ENCODE measurements at places on chromosomes 7 and 10. TPM values are rescaled to one million over a fixed set of nuclear protein-coding genes. Genes with fewer than 3 reads are reported as not detected.

GRCh38 chr7:82945056-82945455 is 217.6 kb downstream of the PCLO start:
- no peak for DNase-seq
- no peak overlapping the region for H3K27ac ChIP-seq
- no peaks in the 10 kb centered on the region for H3K4me1 ChIP-seq
- no peaks in the 10 kb centered on the region for H3K36me3 ChIP-seq
- H3K27me3 ChIP-seq, result no peaks in the 10 kb centered on the region
- no peak overlapping the region for H3K4me3 ChIP-seq

GRCh38 chr10:14415676-14416307 is 85.1 kb upstream of the FRMD4A start:
- DNase-seq, result no peak
- no peaks in the 10 kb centered on the region for H3K27me3 ChIP-seq
- no peaks in the 10 kb centered on the region for H3K4me1 ChIP-seq
- H3K36me3 ChIP-seq, result no peaks in the 10 kb centered on the region
- H3K27ac ChIP-seq, result no peak overlapping the region

DNA sequence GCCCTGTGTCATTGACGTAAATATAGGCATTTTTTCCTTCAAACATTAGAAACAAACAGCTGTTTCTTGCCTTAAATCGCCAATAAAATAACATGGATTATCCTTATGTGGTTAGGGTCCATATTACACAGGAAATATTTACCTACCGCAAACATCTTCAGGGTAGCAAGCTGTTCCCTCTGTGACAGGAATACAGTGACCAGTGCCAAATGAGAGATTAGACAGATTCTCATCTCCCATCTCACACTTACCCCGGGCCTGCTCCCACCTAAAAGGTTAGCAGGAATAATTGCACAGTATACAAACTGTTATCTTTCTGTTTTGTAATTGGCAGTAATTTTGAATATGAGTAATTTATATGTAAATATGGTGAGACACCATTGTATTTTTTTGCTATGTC is 16.5 kb downstream of the MKI67 start:
- DNase-seq, result no peak
- H3K27ac ChIP-seq, result no peak overlapping the region
- H3K36me3 ChIP-seq, result peaks cover 78% of the 10 kb centered on the region
- no peaks in the 10 kb centered on the region for H3K4me1 ChIP-seq
- H3K4me3 ChIP-seq, result no peak overlapping the region
- H3K27me3 ChIP-seq, result no peaks in the 10 kb centered on the region

DNA sequence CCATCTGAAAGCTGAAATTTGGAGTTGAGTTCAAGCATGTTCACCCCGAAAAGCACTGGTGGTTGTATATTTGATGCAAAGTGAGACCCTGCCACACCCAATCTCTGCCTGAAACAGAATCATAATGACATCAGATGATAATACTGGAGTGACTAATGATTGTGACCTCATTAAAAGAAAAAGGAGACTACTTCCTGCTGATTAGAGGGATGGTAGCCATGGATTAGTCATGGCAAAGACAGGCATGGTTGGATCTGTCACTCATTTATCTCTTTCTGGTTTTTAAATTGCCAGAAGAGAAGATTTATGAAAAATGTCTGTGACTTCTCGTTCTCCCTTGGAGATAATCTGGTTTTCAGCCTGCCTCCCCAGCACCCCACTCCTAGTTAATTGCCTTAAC is 101.2 kb downstream of the BAMBI start:
- H3K4me1 ChIP-seq, result no peaks in the 10 kb centered on the region
- H3K4me3 ChIP-seq, result no peak overlapping the region
- H3K36me3 ChIP-seq, result no peaks in the 10 kb centered on the region
- no peak overlapping the region for H3K27ac ChIP-seq

DNA sequence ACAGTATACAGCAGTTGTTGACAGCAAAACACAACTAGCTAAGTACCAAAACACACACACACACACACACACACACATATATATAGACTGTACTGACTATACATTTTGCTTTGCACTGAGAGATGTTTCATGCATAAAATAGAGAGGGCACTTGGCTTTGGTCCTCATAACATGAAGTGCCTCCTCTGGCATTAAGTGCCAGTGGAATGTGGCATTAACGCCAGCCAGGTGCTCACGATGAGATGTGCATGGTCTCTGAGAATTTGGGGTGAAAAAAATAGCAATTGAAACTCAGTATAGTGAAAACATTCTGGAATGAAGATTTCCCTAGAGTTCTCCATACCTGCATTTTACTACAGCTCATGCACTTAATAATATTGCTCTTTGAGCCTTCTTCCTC is 70.0 kb upstream of the INSYN2A start:
- peaks cover 3% of the 10 kb centered on the region for H3K36me3 ChIP-seq
- H3K4me3 ChIP-seq, result no peak overlapping the region
- no peak overlapping the region for H3K27ac ChIP-seq
- no peaks in the 10 kb centered on the region for H3K27me3 ChIP-seq
- no peaks in the 10 kb centered on the region for H3K4me1 ChIP-seq

GRCh38 chr10:29239569-29240472 is 49.0 kb upstream of the LYZL1 start:
- H3K4me1 ChIP-seq, result peaks cover 2% of the 10 kb centered on the region
- DNase-seq, result no peak
- no peaks in the 10 kb centered on the region for H3K27me3 ChIP-seq
- no peak overlapping the region for H3K27ac ChIP-seq

MASTL gene
- 8.7 TPM for total RNA-seq

GRCh38 chr7:74029991-74030415 is 2.0 kb downstream of the ELN start:
- H3K4me1 ChIP-seq, result peaks cover 85% of the 10 kb centered on the region
- DNase-seq, result peak; percentile 49
- H3K36me3 ChIP-seq, result peaks cover under 1% of the 10 kb centered on the region

- H3K36me3 ChIP-seq, result no peaks in the 10 kb centered on the region
- H3K4me1 ChIP-seq, result no peaks in the 10 kb centered on the region
- H3K27me3 ChIP-seq, result peaks cover 15% of the 10 kb centered on the region
These were observed 31.8 kb upstream of the NKX6-2 start for GRCh38 chr10:132817701-132818211.

DNA sequence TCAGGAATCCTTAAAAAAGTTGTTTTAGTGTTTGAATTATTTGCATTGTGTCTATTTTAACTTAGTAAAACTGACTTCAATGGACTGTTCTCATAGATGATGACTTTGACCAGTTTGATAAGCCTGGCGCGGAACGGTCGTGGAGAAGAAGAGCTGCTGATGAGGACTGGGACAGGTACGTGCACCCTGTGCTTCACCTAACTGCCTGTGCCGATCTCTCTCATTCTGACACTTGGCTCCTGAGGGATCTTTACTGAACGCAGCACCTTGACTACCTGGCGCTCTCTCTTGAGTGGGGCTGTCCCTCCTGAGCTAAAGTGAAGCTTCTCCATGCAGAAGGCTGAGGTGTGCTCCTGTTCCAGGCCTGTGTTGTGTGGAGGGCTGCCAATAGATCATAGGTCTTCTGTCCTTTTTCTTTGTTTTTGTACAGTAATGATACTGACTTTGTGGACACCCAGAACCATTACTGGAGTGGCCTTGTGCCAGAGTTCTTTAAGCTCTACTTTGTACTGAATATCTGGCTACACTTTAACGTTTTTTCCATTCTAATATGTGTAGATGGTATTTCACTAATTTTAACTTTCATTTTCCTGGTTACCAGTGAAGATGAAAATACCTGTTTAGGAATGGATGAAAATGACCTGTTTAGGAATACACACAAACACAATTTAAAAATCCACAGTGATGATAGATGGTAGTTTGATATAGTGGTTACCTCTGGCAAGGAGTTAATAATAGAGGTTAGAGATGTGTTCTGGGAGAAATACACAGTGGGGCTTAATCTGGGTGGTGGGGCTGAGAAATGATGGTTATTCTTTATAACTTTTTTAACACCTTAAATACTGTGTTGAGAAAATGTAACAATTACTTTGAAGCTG is 20.9 kb downstream of the RBM33 start:
- no peaks in the 10 kb centered on the region for H3K27me3 ChIP-seq
- no peaks in the 10 kb centered on the region for H3K36me3 ChIP-seq
- DNase-seq, result no peak
- H3K4me3 ChIP-seq, result no peak overlapping the region
- H3K4me1 ChIP-seq, result peaks cover 6% of the 10 kb centered on the region

- no peak overlapping the region for H3K4me3 ChIP-seq
- peaks cover 12% of the 10 kb centered on the region for H3K27me3 ChIP-seq
- H3K27ac ChIP-seq, result no peak overlapping the region
- H3K36me3 ChIP-seq, result no peaks in the 10 kb centered on the region
- peaks cover 29% of the 10 kb centered on the region for H3K4me1 ChIP-seq
These were observed 54.1 kb downstream of the FOXL3 start for GRCh38 chr7:343864-344607.

SLC29A4 gene
- 18.5 TPM for total RNA-seq

DNA sequence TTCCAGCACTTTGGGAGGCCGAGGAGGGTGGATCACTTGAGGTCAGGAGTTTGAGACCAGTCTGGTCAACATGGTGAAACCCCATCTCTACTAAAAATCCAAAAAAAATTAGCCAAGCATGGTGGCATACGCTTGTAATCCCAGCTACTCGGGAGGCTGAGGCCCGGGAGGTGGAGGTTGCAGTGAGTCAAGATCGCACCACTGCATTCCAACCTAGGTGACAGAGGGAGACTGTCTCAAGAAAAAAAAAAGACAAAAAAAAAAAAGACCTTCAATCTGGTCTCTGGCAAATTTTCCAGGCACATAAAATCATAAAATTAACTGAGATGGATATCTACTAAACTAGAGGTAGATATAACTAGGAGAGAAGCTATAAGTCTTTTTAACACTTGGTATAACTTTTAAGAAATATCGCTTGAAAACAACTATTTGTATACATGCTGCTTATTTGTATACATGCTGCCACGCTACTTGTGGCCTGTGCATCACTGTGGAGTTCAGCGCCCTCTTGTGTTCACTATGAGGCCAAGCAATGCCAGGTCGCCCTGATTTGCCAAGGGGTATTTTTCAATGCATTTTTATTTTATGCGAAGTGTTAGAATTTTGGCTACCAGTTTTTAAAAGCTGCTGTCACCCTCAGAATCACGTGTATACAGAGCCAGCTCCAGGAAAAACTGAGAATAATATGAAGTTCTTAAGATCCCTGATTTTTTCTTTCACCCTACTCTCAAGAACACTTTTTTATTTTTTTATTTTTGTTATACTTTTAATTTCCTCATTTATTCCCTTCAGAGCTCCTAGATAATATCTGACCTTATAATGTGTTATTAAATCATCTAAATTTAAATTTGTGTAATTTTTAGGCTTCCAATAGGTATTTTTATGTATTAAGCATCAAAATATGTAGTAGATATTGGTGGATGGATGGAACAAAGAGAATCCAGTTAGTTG is 26.7 kb downstream of the CYCS start:
- peak; percentile 47 for DNase-seq
- no peak overlapping the region for H3K4me3 ChIP-seq
- no peaks in the 10 kb centered on the region for H3K36me3 ChIP-seq
- H3K27me3 ChIP-seq, result no peaks in the 10 kb centered on the region
- H3K27ac ChIP-seq, result no peak overlapping the region
- no peaks in the 10 kb centered on the region for H3K4me1 ChIP-seq

DNA sequence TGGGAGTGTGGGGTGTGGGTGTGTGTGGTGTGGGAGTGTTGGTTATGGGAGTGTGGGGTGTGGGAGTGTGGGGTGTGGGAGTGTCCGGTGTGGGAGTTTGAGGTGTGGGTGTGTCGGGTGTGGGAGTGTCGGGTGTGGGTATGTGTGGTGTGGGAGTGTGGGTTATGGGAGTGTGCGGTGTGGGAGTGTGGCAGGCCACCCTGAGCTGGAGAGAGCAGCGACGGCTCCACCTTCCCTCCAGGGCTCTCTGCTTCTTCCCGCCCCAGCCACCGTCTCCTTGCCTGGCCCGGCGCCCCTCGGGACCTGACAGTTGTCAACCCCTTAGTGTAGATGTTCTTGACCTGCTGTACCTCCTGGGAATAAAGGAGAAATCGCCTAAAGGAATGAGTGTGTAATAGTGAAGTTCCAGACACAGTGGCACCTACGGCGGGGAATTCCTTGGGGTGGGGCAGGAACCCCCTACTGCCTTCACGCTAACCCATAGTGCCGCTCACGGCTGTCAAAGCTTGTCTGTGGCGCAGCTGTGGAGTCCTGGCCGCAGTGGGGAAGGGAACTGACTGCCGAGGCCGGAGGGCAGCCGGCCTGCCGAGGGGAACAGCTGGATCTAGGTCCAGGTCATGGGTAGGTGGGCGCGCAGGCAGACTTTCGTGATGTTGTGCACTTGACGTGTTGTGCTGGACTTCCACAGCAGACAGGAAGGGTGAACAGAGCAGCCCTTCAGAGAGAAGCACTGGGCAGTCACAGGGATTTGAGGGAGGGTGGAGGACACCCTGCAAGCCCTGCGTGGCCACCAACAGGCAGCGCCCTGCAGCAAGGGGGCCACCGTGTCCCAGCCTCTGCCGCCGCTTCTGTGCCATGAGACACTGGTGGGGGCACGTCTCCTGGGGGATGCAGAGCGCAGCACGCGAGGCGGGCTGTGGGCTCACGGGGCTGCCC is 49.0 kb upstream of the EN2 start:
- DNase-seq, result no peak
- H3K4me3 ChIP-seq, result no peak overlapping the region
- no peaks in the 10 kb centered on the region for H3K36me3 ChIP-seq
- peaks cover 4% of the 10 kb centered on the region for H3K4me1 ChIP-seq

DNA sequence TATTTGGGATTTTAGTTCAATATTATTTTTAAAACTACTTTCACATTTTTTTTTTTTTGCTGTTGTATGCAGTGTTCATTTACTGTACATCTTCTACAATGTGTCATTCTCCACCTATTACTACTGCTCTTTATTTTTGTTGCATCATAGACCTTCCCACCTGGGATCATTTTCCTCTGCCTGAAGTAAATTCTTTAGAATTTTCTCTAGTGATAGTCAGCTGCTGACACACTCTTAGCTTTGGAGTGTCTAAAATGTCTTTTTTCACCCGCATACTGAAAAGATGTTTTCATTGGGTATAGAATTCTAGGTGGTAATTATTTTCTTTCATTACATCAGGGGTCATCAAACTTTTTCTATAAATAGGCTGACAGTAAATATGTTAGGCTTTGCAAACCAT is 30.5 kb downstream of the CFAP43 start:
- H3K36me3 ChIP-seq, result no peaks in the 10 kb centered on the region
- H3K4me3 ChIP-seq, result no peak overlapping the region
- no peaks in the 10 kb centered on the region for H3K4me1 ChIP-seq
- no peak for DNase-seq
- H3K27me3 ChIP-seq, result no peaks in the 10 kb centered on the region

DNA sequence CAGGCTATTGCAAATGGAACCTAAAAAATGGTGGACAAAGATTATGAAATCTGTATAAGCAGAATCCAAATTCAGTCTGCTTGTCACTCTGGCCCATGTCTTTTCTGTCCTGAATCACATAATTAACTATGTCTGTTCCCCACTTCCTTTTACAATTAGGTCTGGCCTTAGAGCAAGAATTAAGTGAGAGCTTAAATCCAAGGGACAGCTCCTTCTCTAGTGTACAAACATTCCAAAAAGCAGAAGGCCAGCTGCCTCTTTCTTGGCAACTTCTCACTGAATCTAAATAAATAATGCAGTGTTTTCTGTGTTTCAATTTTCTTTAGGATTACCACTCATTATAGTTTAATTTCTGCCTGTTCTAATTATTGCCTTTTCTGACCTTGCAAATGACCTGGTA is 39.3 kb upstream of the NEBL start:
- no peaks in the 10 kb centered on the region for H3K36me3 ChIP-seq
- no peak overlapping the region for H3K4me3 ChIP-seq
- H3K27ac ChIP-seq, result no peak overlapping the region
- DNase-seq, result peak; percentile 61
- H3K4me1 ChIP-seq, result no peaks in the 10 kb centered on the region
- no peaks in the 10 kb centered on the region for H3K27me3 ChIP-seq

- no peaks in the 10 kb centered on the region for H3K36me3 ChIP-seq
- no peak overlapping the region for H3K27ac ChIP-seq
- H3K27me3 ChIP-seq, result no peaks in the 10 kb centered on the region
- DNase-seq, result no peak
These were observed 44.8 kb downstream of the AKR1B1 start for GRCh38 chr7:134414109-134414508.

Data from muscle of leg (tissue), 16 donors.